ENCODE measurements at places on chromosomes 16 and 17.

- DNase-seq: no peak
- peak overlapping the region; percentile 54 for H3K27ac ChIP-seq
- H3K27me3 ChIP-seq: no peaks in the 10 kb centered on the region
- H3K4me3 ChIP-seq: no peak overlapping the region
Measured at GRCh38 chr17:27530764-27531391, 74.6 kb downstream of the KSR1 start.

GRCh38 chr17:66915204-66915611 lies 49.3 kb upstream of the CACNG4 start:
- no peak overlapping the region for H3K27ac ChIP-seq
- no peaks in the 10 kb centered on the region for H3K36me3 ChIP-seq
- DNase-seq: no peak
- H3K27me3 ChIP-seq: no peaks in the 10 kb centered on the region
- no peaks in the 10 kb centered on the region for H3K4me1 ChIP-seq
- no peak overlapping the region for H3K4me3 ChIP-seq

DNA sequence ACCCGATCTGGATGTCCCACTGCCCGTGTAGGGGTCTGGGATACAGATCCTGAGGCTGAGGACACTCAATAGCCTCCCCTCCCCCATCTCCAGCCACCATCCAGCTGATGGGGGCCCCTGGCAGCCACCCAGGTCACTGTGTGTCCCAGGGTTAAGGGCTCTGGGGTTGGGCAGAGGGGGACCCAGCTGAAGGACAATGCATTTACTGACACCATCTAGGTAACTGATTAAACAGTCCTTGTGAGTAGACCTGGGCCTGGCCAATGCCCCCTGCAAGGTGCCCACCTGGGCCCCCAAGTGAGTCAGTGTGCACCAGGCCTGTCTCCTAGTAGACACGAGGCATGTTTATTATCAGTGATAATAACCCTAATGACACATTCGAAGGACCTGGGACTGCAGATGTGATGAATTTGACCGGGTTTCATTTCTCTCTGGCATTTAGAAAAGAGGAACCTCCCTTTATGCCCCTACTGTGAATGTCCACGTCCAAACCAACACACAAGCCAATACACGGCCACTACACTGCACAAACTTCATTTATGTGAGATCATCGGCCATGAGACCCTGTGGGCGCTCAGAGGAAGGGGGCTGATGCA lies 261.9 kb upstream of the FOXF1 start:
- no peaks in the 10 kb centered on the region for H3K36me3 ChIP-seq
- DNase-seq: no peak
- H3K27me3 ChIP-seq: no peaks in the 10 kb centered on the region
- no peak overlapping the region for H3K4me3 ChIP-seq
- H3K27ac ChIP-seq: no peak overlapping the region
- H3K4me1 ChIP-seq: peaks cover 3% of the 10 kb centered on the region

DNA sequence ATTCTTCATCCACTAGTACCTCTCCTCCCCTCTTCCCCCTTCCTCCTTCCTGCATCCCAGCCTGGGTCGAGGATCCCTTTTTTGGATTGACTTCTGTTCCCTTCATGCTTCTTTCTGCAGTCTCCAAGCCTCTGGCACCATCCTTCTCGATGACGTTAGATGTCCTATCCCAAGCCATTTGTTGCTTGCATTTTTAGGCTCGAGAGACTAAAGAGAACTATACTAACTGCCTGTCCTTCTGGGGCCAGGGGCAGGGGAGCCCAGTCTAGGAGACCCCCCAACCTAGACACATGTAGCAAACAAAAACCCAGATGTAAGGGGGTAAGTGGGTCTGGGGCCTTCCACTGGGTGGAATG lies 23.9 kb downstream of the UNK start:
- H3K27ac ChIP-seq: peak overlapping the region; percentile 91
- H3K4me1 ChIP-seq: peaks cover 82% of the 10 kb centered on the region
- DNase-seq: no peak
- no peaks in the 10 kb centered on the region for H3K27me3 ChIP-seq
- no peak overlapping the region for H3K4me3 ChIP-seq

GRCh38 chr16:50747207-50747956 lies 5.5 kb downstream of the CYLD start:
- DNase-seq: no peak
- H3K4me1 ChIP-seq: peaks cover 26% of the 10 kb centered on the region
- H3K27me3 ChIP-seq: no peaks in the 10 kb centered on the region
- peak overlapping the region; percentile 16 for H3K27ac ChIP-seq
- no peak overlapping the region for H3K4me3 ChIP-seq

- H3K4me3 ChIP-seq: no peak overlapping the region
- no peaks in the 10 kb centered on the region for H3K27me3 ChIP-seq
- DNase-seq: no peak
- H3K27ac ChIP-seq: no peak overlapping the region
- peaks cover 53% of the 10 kb centered on the region for H3K36me3 ChIP-seq
- H3K4me1 ChIP-seq: peaks cover 17% of the 10 kb centered on the region
Measured at GRCh38 chr16:576197-576822, 6.5 kb downstream of the PIGQ start.

- no peak overlapping the region for H3K27ac ChIP-seq
- no peaks in the 10 kb centered on the region for H3K27me3 ChIP-seq
- no peak for DNase-seq
- H3K4me3 ChIP-seq: no peak overlapping the region
Measured at GRCh38 chr17:58387834-58388233, 29.5 kb downstream of the RNF43 start.

DNA sequence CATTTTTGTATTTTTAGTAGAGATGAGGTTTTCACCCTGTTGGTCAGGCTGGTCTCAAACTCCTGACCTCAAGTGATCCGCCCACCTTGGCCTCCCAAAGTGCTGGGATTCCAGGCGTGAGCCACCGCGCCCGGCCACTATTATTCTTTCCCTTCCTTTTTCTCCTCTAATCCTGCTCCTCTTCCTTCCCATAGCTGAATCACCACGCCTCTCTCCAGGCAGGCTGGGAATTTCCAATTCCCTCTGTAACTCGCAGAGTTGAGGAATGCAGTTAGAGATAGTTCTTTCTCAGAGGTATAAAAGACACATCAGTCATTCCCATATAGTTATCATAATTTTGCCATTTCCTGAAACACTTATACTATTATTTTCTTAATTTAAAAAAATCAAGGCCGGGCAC lies 11.2 kb downstream of the METTL16 start:
- H3K4me3 ChIP-seq: no peak overlapping the region
- peaks cover 63% of the 10 kb centered on the region for H3K36me3 ChIP-seq
- DNase-seq: no peak
- H3K27me3 ChIP-seq: no peaks in the 10 kb centered on the region

Measured in esophagus squamous epithelium (tissue), 5 donors.